CD4-positive, alpha-beta T cell treated with Interleukin-4 for 1 hour (primary cell): ENCODE measurements at places on chromosomes 5 and 9.
A peak's percentile ranks its signal among the peaks of the same experiment; 100 is the strongest.

DNA sequence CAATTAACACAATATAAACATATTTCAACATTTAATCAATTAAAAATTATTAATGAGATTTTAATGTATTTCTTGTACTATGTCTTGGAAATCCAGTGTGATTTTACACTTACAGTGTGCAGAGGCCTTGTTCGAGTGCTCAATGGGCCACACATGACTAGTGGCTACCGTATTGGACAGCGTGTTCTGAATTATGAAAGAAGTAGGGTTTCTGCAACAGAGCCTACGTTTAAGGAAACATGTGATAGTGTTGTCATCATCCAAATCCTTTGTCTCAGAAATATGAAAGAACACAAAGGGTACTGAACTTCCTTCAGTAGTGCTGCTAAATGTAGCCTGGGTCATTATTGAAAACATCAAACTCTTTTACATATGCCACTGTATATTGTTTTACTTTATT is 29.5 kb downstream of the NPR3 start:
- no peak for DNase-seq

DNA sequence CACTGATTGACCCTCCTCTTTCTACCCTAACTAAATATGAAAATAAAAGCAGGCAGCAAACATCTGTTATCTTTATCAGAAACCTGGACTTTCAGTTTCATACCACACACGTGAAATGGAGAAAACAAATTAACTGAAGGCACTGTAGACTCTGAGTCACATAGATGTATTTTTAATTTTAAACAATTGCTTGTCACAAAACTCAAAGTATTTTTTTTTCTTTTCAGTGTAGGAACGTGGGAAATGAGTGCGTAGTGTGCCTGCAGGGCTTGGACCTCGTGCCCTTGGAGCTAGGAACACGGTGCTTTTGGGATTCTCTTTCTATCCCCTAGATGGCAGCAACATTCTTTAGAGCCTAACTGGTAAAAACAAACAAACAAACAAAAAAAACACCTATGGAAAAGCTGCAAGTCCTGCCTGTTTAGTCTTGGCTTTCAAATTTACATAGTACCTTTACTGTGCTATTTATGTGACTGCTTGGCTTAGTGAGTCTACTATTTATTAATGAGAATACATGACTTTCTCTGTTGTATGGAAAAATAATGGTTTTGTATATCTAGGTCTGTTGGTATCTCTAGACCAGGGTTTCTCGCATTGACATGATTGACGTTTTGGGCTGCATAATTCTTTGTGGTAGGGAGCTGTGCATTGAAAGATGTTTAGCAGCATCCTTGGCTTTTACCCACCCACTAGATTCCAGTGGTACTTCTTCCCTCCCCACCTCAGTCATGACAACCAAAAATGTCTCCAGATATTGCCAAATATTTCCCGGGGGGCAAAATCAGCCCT is 16.8 kb upstream of the ACTBL2 start:
- no peak for DNase-seq

GRCh38 chr5:135219868-135220267 is 179.2 kb downstream of the MACROH2A1 start:
- DNase-seq = no peak

GRCh38 chr5:124438903-124439281 is 307.5 kb downstream of the ZNF608 start:
- no peak for DNase-seq

GRCh38 chr9:82604947-82605656 is 457.8 kb downstream of the RASEF start:
- DNase-seq = no peak

DNA sequence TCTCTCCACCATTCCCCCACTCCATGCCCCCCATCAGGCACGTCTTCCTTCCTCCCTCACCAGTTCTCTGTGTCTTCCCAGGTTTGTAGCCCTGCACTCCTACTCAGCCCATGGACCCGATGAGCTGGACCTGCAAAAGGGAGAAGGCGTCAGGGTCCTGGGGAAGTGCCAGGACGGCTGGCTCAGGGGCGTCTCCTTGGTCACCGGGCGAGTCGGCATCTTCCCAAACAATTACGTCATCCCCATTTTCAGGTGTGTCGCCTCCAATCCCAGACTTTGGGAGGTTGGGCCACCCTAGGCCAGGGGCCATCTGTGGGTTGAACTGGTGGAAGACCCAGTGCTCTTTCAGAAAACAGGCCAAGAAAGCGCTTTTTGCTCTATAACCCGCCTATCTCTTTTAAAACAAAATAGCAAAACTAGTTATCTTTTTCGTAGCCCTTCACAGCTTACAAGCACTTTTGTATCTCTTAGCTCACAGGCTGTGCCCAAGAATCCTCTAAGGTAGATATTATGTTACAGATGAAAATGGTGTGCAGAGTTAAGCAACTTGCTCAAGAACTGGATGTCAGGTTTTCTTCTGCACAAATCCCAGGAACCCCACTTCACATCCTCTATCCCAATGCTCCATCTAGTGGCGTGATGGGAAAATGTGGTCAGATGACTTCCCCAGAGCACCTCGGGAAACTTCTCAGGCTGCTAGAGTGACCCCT is 56.2 kb downstream of the PLAC8L1 start:
- no peak for DNase-seq

- DNase-seq = no peak
These were observed 48.7 kb downstream of the CHD1 start for GRCh38 chr5:98880151-98880550.

- DNase-seq = no peak
These were observed 37.6 kb downstream of the ANKRD33B start for GRCh38 chr5:10601246-10602030.

- DNase-seq = no peak
These were observed 385.5 kb downstream of the ADGRV1 start for GRCh38 chr5:90944116-90944515.

DNA sequence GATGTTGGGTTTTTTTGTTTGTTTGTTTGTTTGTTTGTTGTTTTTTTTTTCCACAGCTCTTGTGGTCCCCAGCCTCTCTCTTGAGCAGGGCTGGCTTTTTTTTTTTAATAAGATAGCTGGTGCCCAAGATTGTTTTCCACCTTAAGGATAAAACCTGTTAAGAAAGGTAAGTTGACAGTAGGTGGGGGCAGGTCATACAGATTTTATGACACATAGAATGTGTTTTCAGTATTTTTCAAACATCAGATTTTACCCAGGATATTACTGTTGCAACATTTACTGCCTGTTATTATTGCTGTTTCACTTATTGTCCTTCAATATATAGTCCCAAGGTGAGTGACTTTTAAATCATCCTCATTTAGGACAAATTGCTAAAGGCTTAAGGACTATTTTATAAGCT is 3.9 kb upstream of the IL7R start:
- no peak for DNase-seq

DNA sequence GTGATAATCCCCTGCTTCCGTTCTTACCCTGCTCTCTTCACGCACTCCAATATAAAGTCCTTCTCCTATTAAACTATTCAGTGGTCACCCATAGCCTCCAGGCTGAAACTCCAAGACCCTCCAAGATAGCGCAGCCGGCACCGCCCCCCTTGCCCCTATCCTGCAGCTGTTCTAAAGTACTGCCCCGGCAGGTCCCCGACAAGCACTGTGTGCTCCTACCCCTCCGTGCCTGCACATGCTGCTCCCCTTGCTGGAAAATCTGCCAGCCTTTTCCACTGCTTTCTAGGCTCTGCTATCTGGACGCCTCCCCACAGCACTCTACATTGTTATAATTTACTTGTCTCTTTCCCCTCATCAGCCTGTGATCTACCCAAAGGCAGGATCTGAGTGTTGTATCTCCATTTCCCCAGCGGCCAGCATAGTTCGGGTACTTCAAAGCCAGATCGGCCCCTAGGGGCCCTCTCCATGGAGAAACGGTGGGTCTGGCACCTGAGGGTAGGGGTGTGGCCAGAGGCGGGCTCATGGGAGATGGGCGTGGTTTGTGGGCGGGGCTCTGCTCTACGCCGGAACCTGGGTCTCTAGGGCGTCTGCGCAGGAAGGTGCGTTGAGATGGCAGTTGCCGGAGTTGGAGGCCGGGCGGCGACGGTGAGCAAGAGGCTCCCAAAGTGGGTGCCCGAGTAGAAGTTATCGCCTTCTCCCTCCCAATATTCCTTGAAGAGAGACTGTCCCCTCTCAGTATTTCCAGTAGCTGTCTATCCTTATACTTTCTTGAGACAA is 83.5 kb upstream of the RUSC2 start:
- DNase-seq = peak; percentile 33

GRCh38 chr5:131196331-131196730 is 25.6 kb downstream of the LYRM7 start:
- DNase-seq = no peak

- no peak for DNase-seq
These were observed 5.7 kb downstream of the DCAF10 start for GRCh38 chr9:37806271-37806670.

DNA sequence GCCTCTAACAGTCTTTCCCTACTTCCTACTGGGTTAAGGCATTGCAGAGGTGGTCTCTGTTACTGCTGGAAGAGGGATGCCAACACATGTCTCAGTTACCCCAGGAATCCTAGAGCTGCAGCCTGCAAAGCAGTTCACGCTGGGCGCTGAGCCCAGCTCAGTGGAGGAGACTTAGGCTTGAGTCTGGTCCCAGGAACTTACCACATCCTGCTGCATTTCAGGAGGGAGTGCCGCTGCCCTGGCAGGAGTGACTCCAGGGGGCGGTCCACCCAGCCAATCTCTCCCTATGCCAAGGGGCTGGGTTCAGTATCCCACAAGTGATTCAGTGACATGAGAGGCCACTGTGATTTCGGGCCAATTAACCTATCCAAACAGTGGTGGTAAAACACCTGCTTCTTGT is 7.6 kb downstream of the TTC16 start:
- DNase-seq = no peak

DNA sequence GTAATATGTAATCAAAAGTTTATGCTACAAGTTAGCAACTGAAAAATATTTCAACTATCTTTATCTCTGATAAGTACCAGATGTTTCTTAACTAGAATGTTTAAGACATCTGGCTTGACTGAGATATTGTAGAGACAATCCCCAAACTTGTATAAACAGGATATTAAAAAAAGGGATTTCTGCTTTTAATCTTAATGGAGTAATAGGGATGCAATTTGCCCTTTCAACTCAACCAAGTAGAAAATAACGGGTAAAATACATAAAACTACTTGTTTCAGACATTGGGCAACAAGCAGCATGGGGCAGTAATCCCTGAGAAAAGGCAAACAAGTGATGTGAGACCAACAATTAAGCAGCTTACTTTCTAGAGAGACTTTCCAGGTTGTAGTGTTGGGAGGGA is 9.4 kb upstream of the ADAMTS12 start:
- DNase-seq = no peak

DNA sequence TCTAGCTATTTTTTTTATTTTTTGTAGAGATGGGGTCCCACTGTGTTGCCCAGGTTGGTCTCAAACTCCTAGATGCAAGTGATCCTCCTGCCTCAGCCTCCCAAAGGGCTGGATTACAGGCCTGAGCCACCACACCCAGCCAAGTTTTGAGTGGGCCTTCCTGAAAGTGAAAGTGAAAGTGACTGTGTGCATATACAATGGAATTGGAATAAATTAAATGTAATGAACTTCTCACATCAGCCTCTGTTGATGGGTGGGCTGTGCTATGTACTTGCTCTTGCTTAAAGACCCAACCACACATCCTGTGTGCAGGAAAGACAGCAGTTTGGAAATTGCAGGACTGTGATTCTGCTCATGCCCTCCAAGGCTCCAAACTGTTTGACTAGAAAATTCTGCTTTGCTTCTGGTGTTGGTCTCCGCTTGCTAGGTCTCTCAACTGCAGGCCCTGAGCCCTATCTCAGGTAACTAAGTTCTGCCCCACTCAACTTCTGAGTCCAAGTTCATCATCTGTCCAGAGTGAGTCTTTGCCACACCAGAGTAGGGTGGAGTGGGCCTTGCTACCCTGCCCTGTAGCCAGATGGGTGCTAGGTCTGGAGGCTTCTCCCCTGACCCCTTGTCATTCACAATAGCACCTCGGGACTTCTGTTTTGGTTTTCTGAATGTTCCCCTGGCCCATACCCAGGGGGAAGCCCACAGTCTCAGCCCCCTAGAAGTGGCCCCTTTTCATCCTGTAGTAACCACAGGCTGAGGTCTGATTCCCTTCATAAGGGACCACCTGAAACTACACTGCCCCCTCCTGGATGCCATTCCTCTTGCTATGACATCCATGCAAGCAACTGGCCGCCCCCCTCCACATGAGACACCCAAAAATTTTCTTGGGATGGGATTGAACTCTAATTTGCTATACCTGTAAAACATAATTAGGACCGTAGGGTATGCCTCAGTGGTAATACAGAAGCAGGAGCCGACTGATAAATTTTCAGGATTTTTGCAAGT is 36.5 kb upstream of the RAD23B start:
- DNase-seq = peak; percentile 6

GRCh38 chr5:173984218-173984617 is 4.8 kb upstream of the C5orf47 start:
- DNase-seq = no peak

- DNase-seq = no peak
These were observed 18.6 kb downstream of the MLLT3 start for GRCh38 chr9:20603524-20604268.

GRCh38 chr5:179246227-179246626 is 99.0 kb downstream of the ADAMTS2 start:
- no peak for DNase-seq

DNA sequence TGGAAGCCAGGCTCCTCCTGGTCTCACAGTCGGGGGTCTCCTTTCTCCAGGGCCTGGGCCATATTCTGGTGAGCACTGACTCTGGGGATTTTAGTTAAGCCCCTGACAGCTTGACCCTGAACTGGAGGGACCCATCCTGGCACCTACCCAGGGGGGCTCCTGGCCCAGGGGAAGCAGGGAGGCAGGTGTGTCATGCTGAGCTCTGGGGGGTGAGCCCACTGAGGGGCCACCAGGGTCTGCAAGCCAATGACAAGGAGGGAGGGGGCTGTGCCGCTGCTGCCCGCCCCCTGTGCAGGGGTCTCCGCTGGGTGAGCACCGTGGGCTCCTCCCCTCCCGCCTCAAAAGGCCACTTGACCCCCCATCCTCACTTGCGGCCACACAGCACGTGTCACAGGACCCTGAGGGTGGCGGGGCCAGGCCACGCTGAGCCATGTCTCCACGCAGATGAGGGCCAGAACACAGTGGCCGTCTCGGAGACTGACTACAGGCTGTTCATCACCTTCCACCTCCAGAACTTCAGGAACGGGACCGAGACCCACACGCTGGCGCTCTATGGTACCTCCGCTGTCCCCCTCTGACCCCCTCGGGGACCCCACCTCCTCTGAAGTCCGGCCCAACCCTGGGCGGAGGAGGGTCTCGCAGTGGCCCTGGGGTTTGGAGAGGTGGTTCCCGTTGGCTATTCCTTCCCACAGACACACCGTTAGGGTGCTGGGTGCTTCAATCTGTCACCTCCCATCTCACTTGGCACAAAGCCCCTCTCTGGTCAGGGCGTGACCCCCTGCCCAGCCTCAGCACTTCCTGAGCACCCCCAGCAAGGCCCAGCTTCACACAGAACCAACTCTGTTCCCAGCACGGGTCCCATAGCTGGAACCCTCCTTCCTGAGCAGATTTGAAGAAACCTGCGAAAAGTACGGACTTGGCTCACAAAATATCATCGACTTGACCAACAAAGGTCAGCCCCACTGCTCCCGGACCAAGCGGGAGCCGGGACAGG is 2.0 kb downstream of the LCN9 start:
- no peak for DNase-seq

DNA sequence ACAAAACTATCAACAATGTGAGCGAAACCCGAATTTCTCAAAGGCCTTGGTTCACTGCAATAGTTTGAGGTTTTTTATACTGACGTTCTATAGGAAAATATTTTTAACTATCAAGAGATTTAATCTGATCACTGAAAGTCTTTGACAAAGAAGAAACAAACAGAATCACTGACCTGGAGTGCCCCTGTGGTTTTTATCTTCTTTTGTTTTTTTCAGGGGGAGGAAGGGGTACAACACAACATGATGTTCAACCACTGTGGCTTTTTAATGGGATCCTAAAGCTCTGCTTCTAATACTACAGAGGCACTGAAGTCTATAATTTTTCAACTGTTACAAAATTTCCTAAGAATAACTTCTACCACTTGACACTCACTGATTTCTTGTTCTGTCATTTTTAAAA is 185.9 kb downstream of the AP3B1 start:
- DNase-seq = no peak
